OCI-LY7 (cell line): ENCODE measurements at places on chromosomes 3 and 15. TPM values are rescaled to one million over a fixed set of nuclear protein-coding genes. Genes with fewer than 3 reads are reported as not detected.

The LRRC28 gene
- total RNA-seq = 30.2 and 30.9 TPM in 2 replicates

The CHRNA7 gene
- not detected in 2 replicates for total RNA-seq

The TLR9 gene
- total RNA-seq = 3.7 and 9.0 TPM in 2 replicates

The GRK7 gene
- total RNA-seq = not detected in 2 replicates

The SERINC4 gene
- total RNA-seq = 1.1 and 1.9 TPM in 2 replicates

The PLA2G4E gene
- total RNA-seq = not detected in 2 replicates

The ZNF619 gene
- total RNA-seq = 0.80 and 1.3 TPM in 2 replicates

The CHST2 gene
- 1.1 and 1.2 TPM in 2 replicates for total RNA-seq

The ELP6 gene
- 84.6 and 92.5 TPM in 2 replicates for total RNA-seq

The XCR1 gene
- not detected in 2 replicates for total RNA-seq

The PLOD2 gene
- not detected in 2 replicates for total RNA-seq

The SI gene
- total RNA-seq = not detected in 2 replicates

The SLCO2A1 gene
- total RNA-seq = not detected in 2 replicates

The SAXO2 gene
- total RNA-seq = 6.5 and 6.6 TPM in 2 replicates

The PCCB gene
- 51.5 and 64.1 TPM in 2 replicates for total RNA-seq

The SEMA3G gene
- 0.15 TPM in 1 of 2 replicates, not detected in the other for total RNA-seq

The TBCCD1 gene
- total RNA-seq = 21.3 and 21.9 TPM in 2 replicates

The HES1 gene
- 3.0 and 3.4 TPM in 2 replicates for total RNA-seq

The USP3 gene
- 53.0 and 64.9 TPM in 2 replicates for total RNA-seq

The OSTN gene
- total RNA-seq = not detected in 2 replicates

The CFAP100 gene
- total RNA-seq = not detected in 2 replicates

The AGTR1 gene
- total RNA-seq = not detected in 2 replicates

The CAMK2N2 gene
- 0.28 TPM in 1 of 2 replicates, not detected in the other for total RNA-seq

The ARRDC4 gene
- not detected in 2 replicates for total RNA-seq

The ECT2 gene
- 66.1 and 72.5 TPM in 2 replicates for total RNA-seq

The EFHB gene
- total RNA-seq = 0.86 TPM in 1 of 2 replicates, not detected in the other

The FRMD5 gene
- not detected in 2 replicates for total RNA-seq

The CLDN18 gene
- total RNA-seq = not detected in 2 replicates

The PRR20G gene
- not detected in 2 replicates for total RNA-seq

The TRIM42 gene
- not detected in 2 replicates for total RNA-seq

The CRYGS gene
- 3.5 and 6.5 TPM in 2 replicates for total RNA-seq

The HTR3E gene
- not detected in 2 replicates for total RNA-seq

The CELF6 gene
- 0.78 TPM in 1 of 2 replicates, not detected in the other for total RNA-seq

The LTK gene
- total RNA-seq = 0.11 TPM in 2 replicates

The P2RY1 gene
- not detected in 2 replicates for total RNA-seq

The HTR3D gene
- total RNA-seq = not detected in 2 replicates

The RLBP1 gene
- total RNA-seq = not detected in 2 replicates

The RPP14 gene
- 20.3 and 21.3 TPM in 2 replicates for total RNA-seq

The ACAN gene
- not detected in 2 replicates for total RNA-seq
